Endothelial cell of umbilical vein (primary cell): ENCODE measurements at places on chromosomes 6 and 20.

DNA sequence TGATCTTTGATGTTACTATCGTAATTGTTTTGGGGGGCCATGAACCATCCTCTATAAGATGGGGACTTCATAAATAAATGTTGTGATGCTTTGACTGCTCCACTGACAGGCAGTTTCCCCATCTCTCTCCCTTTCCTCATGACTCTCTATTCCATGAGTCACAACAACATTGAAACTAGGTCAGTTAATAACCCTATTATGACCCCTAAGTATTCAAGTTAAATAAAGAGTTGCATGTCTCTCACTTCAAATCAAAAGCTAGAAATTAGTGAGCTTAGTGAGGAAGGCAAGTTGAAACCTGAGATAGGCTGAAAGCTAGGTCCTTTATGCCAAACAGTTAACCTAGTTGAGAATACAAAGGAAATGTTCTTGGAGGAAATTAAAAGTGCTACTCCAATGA lies 491.0 kb downstream of the HAO1 start:
- H3K4me3 ChIP-seq, result no peak overlapping the region
- DNase-seq, result no peak
- H3K27me3 ChIP-seq, result no peaks in the 10 kb centered on the region
- H3K27ac ChIP-seq, result no peak overlapping the region
- no peaks in the 10 kb centered on the region for H3K4me1 ChIP-seq
- no peaks in the 10 kb centered on the region for H3K36me3 ChIP-seq

DNA sequence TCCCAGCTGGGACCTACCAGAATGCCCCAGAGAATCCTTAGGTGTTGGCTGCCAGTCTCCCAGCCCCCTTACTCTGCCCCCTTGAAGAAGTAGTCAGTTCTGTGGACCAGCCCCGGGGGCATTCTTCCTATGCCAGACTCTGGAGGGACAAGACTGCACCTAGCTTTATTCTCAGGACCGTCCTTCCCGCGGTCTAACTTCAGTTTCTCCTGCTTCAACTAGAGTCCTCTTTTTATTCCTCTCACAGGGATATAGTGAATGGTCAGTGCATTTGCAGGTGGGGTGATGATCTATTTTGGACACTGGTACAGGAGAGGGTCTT lies 35.9 kb upstream of the MDFI start:
- DNase-seq, result no peak
- peaks cover 2% of the 10 kb centered on the region for H3K36me3 ChIP-seq
- no peaks in the 10 kb centered on the region for H3K27me3 ChIP-seq
- H3K4me1 ChIP-seq, result no peaks in the 10 kb centered on the region

DNA sequence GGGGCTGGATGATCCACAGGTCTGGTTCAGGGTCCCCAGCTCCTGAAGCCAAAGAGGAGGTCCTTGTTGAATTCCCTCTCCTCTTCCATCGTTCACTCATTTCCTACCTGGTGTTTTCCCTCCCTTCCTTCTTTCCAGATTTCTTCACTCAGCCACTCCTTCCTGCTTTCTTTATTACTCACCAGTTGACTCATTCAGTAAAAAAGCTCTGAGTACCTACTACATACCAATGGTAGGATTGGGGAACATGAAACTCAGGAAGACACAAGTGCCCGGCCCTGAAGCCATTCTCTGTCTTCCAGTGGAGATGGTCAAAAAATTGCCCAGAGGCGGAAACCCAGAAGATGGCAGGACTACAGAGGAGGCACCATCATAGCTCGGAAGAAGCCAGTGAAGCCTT lies 11.9 kb upstream of the NSFL1C start:
- DNase-seq, result peak; percentile 42
- H3K27me3 ChIP-seq, result no peaks in the 10 kb centered on the region
- H3K4me3 ChIP-seq, result no peak overlapping the region
- H3K27ac ChIP-seq, result no peak overlapping the region
- no peaks in the 10 kb centered on the region for H3K36me3 ChIP-seq

DNA sequence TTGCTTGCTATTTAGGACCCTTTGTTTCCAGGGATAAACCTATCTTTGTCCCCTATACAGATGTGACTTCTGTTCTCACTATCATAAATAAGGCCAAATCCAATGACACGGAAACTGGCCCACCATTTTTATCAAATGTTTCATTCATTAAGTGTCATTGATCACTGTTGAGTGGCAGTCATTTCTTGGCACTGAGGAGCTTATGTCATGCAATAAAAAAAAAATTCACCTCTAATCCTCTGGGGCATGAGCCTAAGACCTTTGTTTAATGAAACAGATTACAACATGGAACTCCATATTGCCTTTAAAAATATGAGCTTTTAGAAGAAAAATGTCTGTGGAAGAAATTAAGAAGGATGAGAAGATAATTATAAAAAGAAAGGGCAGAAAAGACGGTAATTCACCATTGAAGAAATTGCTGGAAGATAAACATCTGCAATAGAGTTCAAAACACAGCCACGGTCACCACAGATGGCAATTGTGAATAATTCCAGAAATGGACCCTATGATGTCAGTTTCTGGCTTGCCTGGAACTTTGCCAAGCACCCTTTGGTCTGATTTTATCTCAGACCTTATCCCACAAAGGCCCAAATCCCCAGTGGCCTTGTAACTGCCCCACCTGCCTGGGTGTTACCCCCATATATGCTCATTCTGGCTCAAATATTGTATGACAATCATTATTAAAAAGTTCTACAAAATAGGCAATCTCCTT lies 91.1 kb downstream of the DST start:
- no peak for DNase-seq
- no peaks in the 10 kb centered on the region for H3K27me3 ChIP-seq
- H3K4me3 ChIP-seq, result no peak overlapping the region
- H3K27ac ChIP-seq, result no peak overlapping the region
- no peaks in the 10 kb centered on the region for H3K4me1 ChIP-seq
- peaks cover 4% of the 10 kb centered on the region for H3K36me3 ChIP-seq

DNA sequence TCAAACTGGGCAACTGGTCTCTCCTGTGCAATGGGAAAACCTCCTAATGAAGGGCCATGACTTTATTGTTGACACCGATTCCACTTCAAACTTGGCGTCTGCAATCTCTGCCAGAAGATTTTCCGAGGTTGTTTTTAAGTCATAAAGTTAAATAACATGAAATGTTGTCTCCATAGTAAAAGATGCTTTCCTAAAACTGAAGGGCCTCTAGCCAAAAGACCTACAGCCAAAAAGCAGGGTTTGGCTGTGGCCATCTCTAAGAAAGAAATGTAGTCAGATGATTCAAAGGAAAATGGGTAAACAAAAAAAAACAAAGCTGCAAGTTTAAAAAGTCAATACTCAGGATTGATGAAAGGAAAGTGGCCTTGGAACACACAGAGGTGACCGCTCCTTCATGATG lies 14.1 kb downstream of the CD93 start:
- H3K4me3 ChIP-seq, result no peak overlapping the region
- H3K27ac ChIP-seq, result peak overlapping the region; percentile 76
- no peak for DNase-seq
- no peaks in the 10 kb centered on the region for H3K27me3 ChIP-seq
- H3K4me1 ChIP-seq, result peaks cover 20% of the 10 kb centered on the region

DNA sequence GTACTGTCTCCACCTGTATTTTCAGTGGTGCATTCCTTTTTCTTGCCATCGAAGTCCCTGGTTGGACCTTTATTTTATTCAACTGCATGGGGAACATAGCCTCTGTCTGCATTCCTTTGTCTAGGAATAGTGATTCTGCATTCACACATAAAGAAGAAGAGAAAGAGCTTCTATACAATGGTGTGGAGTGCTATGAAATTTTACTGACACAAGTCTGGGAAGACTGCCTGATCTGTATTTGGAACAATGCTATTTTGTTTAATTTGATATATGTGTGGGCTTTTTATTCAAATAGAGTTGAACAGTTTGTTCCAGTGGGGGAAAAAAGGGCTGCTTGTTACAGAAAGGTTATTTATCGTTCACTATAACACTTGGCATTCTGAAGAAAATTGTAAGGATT lies 375.7 kb upstream of the POU3F2 start:
- H3K4me1 ChIP-seq, result no peaks in the 10 kb centered on the region
- H3K27ac ChIP-seq, result no peak overlapping the region
- no peak for DNase-seq
- no peaks in the 10 kb centered on the region for H3K36me3 ChIP-seq

GRCh38 chr20:61623451-61623850 lies 371.4 kb downstream of the CDH4 start:
- H3K27ac ChIP-seq, result no peak overlapping the region
- no peaks in the 10 kb centered on the region for H3K36me3 ChIP-seq
- H3K4me3 ChIP-seq, result no peak overlapping the region
- no peaks in the 10 kb centered on the region for H3K27me3 ChIP-seq
- H3K4me1 ChIP-seq, result no peaks in the 10 kb centered on the region

DNA sequence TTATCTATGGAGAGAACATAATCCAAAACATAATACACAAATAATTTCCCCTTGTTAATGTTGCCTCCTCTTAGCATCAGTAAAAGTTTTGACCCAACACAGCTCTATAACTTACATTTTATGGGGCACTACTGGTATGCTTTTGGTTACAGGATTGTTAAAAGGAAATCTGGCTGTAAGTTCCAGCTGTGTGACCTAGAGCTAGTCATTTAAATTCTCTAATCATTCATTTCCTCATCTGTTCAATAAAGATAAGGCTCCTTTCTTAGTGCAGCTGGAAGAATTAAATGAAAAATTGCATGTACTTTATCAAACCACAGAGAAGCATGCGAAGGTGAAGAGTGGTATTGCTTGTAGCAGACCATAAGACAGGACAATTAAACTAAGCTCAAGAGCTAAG lies 4.6 kb downstream of the SLC17A2 start:
- peaks cover 2% of the 10 kb centered on the region for H3K27me3 ChIP-seq
- no peaks in the 10 kb centered on the region for H3K36me3 ChIP-seq
- H3K27ac ChIP-seq, result no peak overlapping the region
- H3K4me1 ChIP-seq, result no peaks in the 10 kb centered on the region
- H3K4me3 ChIP-seq, result no peak overlapping the region

GRCh38 chr6:7311917-7312615 lies 933 bp downstream of the SSR1 start:
- peaks cover 16% of the 10 kb centered on the region for H3K4me1 ChIP-seq
- peaks cover 9% of the 10 kb centered on the region for H3K36me3 ChIP-seq

- H3K27me3 ChIP-seq, result no peaks in the 10 kb centered on the region
- H3K4me1 ChIP-seq, result no peaks in the 10 kb centered on the region
- no peak overlapping the region for H3K27ac ChIP-seq
- DNase-seq, result no peak
- H3K4me3 ChIP-seq, result no peak overlapping the region
These were observed 121.8 kb upstream of the PHACTR3 start for GRCh38 chr20:59482351-59483187.

GRCh38 chr6:158789115-158789917 lies 29.9 kb downstream of the EZR start:
- peaks cover 6% of the 10 kb centered on the region for H3K4me1 ChIP-seq
- no peak overlapping the region for H3K4me3 ChIP-seq
- no peaks in the 10 kb centered on the region for H3K27me3 ChIP-seq
- H3K36me3 ChIP-seq, result peaks cover 3% of the 10 kb centered on the region
- no peak overlapping the region for H3K27ac ChIP-seq
- no peak for DNase-seq

GRCh38 chr6:11341303-11341702 lies 108.8 kb upstream of the NEDD9 start:
- no peaks in the 10 kb centered on the region for H3K36me3 ChIP-seq
- no peaks in the 10 kb centered on the region for H3K4me1 ChIP-seq
- no peak overlapping the region for H3K27ac ChIP-seq
- peaks cover 2% of the 10 kb centered on the region for H3K27me3 ChIP-seq
- DNase-seq, result no peak

- no peaks in the 10 kb centered on the region for H3K36me3 ChIP-seq
- no peak overlapping the region for H3K27ac ChIP-seq
These were observed 222.6 kb downstream of the C6orf118 start for GRCh38 chr6:165086814-165087213.

DNA sequence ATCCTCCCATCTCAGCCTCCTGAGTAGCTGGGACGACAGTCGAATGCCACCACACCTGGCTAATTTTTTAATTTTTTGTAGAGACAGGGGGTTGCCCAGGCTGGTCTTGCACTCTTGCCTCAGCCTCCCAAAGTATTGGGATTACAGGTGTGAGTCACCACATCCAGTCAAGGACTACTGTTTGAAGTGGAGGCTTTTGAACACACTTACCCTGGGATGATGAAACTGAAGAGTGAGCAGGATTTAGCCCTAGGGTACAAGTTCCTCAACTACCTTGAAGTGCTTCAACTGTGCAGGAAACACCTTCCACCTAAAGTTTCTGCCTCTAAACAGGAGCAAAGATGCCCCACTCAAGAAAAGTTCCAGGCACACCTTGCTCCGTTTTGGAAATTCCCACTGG lies 15.7 kb upstream of the PARD6B start:
- no peak overlapping the region for H3K27ac ChIP-seq
- H3K27me3 ChIP-seq, result peaks cover 9% of the 10 kb centered on the region
- no peak for DNase-seq

DNA sequence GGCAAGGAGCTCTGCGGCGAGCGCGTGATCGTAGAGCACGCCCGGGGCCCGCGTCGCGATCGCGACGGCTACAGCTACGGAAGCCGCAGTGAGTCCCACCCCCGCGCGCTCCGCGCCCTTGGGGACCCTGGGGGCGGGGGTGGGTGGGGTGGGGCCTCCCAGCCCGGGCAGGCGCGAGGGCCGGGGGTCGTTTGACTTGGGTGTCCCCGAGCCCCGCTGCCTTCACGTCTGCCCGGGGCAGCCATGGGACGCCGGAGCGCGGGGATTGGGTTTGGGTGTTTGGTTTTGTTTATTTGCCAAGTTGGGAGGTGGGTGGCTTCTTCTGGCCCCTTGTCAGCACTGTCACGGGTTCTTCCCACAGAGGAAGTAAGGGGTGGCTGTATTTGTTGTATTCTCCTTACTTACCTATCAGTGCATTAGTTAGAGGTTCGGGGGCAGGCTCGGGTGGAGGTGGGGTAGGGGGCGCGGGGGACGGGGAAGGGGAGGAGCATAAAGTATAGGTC lies 777 bp downstream of the SRSF6 start:
- H3K27ac ChIP-seq, result peak overlapping the region; percentile 96
- H3K27me3 ChIP-seq, result peaks cover 4% of the 10 kb centered on the region
- peak overlapping the region; percentile 90 for H3K4me3 ChIP-seq
- DNase-seq, result peak; percentile 21

DNA sequence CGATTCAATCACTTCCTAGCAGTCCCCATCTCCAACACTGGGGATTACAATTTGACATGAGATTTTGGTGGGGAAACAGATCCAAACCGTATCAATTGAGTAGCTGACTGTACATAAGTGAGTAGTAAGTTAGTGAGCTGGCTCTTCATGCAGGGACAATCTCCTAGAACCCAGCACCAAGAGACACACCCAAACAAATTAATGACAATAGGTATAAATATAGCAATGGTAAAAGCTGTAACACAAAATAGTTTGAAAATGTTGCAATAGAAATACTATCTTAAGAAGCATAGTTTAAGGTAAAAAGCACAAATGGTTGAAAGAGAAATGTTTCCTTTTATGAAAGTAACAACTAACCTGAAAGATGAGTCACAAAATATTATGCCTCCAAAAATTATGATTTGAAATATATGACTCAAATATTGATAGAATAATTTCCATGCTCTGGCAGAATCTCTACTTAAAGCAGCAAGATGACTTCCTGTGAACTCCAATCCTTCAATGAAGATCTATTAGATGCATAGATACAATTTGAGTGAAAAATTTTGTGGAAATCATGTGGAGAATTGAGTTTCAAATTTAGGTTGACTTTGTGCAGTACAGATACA lies 5.4 kb upstream of the SIRPB1 start:
- no peaks in the 10 kb centered on the region for H3K27me3 ChIP-seq
- no peak overlapping the region for H3K27ac ChIP-seq
- H3K4me1 ChIP-seq, result peaks cover 32% of the 10 kb centered on the region
- peak; percentile 2 for DNase-seq
- no peak overlapping the region for H3K4me3 ChIP-seq
- no peaks in the 10 kb centered on the region for H3K36me3 ChIP-seq
